Mesothelial cell of epicardium (in vitro differentiated cells): ENCODE measurements at places on chromosomes 1 and 21. TPM values are rescaled to one million over a fixed set of nuclear protein-coding genes. Genes with fewer than 3 reads are reported as not detected.

The PTGER3 gene
- 0.29 to 0.59 TPM (median 0.54 TPM) in 3 replicates for total RNA-seq

The MMP23B gene
- total RNA-seq: 63.8 to 70.3 TPM (median 65.4 TPM) in 3 replicates

DNA sequence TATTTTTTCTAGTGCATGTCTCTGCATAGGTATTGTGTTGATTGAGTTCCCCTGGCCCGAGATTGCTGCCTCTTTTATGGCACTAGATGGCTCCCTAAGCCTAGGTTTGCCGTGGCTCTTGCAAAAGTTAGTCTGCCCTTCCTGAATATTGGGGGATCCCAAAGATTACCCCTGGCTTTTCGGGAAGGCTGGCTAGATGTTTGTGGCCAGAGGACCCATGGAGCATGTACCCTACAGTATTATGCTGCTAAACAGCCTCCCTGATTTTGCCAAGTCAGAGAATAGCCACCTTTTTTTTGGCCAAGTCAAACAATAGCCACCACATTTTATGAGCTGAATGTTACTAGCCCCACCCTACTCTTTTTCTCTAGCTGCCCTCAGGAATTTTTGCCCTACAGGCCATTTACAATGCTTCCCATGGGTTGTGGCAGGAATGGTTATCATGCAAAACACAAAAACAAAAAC is 343.2 kb downstream of the OLFM3 start:
- DNase-seq: no peak

DNA sequence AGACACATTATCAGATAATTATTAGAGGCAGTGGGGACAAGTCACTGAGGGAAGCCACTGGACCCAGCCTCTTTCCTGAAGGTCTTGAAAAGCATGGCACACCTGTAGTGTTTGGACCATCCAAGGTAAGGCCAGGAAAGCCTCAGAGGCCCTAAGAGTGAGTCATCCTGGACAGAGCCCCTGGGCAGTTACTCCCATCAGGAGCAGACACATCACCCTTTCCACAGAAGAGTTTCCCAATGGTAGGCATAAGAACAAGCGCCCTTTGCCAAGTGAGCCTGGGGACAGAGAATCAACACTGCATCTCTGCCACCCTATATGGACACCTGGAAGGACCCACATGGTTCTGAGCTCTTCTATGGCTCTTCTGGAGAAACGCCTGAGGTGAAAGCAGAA is 136.0 kb downstream of the PLXNA2 start:
- DNase-seq: no peak
